Stimulated activated CD4-positive, alpha-beta T cell treated with anti-CD3 and anti-CD28 coated beads, Interleukin-1b, Interleukin-23, amount 100 ng/mL, for 1 hour (primary cell): ENCODE measurements at places on chromosomes 11 and 22.

DNA sequence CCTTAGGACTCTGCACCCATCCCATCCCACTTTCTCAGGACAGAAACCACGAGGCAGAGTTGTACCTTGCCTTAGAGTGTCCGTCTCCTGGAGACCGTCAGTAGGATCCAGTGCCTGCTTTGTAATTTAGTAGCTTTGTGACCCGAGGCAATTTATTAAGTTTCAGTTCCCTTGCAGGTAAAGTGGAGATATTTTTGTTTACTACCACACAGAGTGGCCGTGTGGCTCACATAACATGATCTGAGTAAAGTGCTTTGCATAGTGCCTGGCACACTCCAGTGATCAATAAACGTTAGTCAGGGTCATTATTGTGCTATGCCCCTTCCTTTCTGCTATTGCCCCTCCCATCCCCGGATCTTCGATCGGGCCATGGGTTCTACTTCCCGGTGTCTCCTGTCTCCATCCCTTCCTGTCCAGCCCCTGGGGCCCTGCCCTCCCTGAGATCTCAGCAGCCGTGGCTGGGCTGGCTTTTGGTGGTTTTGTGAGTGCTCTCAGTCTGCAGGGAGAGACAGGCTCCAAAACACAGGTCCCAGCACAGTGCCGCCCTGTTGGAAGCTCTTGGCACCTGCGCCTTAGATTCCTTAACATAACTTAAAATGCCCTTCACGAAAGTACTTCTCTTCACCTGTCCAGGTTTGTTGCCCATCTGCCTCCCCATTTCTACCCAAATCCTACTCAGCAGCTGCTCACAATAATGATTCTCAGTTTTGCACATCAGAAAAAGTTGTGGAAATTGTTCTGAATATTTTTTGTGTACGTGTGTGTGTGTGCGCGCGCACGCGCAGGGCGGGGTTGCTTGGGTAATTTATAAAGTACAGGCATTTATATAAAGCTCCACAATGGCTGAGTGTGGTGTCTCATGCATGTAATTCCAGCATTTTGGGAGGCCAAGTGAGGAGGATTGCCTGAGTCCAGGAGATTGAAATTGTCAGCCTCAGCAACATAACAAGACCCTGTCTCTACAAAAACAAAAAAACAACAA lies 753.7 kb downstream of the NTM start:
- DNase-seq: no peak

- no peak for DNase-seq
These were observed 610.5 kb downstream of the BUD13 start for GRCh38 chr11:116162086-116162885.

DNA sequence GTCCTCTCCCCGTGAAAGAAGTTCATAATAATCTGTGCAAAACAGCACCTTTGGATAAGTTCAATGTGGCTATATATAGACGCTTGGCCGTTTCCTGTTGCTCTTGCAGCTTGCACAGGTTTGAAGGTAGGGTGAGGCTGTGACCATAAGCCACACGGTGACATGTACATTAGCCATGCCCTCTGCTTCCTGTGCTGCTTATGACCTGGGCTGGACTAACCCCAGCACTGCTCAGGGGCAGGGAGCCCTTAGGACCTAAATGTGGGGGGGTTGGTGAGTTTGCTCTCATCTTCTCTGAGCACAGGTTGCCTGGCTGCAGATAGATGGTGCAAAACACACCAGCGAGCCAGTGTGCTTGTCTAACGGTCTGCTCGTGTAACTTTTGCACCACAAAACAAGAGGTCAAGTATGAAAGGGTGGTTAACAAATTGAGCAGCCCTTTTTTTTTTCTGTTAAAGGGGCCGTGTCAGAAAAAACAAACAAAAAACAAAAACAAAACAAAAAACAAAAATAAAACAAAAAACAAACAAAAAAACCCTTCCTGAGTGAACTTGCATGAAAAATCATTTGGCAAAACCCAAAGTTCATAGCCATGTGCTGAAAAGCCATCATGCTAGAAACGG lies 37.3 kb downstream of the FLI1 start:
- DNase-seq: no peak

DNA sequence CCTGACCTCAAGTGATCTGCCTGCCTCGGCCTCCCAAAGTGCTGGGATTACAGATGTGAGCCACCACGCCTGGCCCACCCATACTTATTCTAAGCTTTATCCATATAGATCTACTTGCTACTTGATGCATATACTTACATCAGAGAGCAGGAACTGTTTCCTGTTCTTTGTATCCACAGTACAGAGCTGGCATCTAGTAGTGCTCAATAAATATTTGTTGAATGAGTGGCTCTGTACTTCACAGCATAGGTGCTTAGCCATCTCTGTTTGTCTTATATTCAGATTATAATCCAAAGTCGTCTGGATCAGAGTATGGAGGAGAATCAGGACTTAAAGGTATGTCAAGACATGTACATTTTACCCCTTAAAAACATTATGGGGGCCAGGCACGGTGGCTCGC lies 38.6 kb upstream of the DLAT start:
- DNase-seq: no peak

- no peak for DNase-seq
These were observed 109.5 kb downstream of the FANCF start for GRCh38 chr11:22516111-22516510.

- DNase-seq: no peak
These were observed 50.7 kb upstream of the PPP6R3 start for GRCh38 chr11:68409748-68410344.

DNA sequence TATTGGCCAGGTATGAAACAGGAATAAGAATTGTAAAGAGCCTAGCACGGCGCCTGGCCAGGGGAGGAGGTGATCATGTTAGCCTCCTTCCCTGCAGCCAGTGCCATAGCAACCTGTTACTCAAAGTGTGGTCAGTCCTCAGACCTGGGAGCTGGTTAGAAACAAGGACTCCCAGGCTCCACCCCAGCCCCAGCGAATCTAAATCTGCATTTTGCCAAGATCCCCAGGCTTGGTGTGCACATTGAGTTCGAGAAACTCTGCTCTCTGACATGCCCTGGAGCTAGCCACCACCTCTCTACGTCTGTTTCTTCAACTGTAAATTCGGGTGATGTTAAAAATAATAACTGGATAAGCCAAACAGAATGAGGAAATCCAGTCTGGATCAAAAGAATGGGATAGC lies 56.1 kb upstream of the ALX4 start:
- no peak for DNase-seq

DNA sequence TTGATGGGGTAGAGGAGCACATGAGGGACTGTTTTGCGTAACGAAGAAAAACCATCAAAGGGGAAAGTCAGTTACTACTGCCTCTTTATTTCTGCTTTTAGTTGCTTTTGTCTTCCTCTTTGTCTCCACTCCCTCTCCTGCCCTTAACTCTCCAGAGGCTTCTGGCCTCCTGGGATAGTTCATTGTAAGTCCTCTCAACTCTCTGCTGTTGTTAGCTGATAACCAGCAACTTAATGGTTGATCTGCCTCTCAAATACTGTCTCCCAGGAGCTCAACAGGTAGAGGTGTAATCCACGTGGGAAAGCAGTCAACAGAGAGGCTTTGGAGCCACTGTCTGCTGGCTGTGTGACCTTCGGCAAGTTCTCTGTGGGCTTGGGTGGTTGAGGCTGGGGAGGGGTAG lies 47.3 kb downstream of the CCDC81 start:
- no peak for DNase-seq

DNA sequence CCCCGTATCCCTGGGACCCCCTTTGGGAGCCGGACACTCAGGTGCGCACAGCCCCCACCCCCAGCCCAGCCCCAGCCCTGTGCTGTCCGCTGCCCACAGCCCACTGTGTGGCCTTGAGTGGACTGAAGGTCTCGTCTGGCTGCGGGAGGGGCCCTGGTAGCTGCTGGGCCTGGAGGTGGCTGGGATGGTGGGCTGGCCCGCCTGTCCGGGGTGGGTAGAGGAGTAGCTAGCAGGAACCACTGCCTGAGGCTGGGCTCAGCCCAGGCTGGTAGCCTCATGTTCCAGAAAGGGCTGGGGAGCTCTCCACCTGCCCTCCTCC lies 4.6 kb upstream of the MUC6 start:
- no peak for DNase-seq

DNA sequence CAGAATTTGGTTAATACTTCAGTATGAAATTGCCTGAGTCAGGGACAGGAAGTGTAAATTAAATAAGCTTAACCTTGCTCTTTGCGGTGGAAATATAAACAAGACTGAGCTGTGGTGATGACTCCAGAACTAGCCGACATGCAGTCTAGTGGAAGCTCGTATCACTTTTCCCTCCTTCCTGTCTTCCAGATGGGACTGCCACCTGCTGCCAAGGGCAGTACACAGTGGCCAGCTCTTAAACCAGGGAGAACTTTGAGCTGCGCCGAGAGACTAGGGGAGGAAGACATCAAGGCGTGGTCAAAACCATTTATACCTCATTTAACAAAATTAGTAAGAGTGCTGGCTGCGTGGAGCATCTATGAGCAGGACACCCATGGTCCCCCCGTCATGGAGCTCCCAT lies 31.3 kb upstream of the CTTN start:
- no peak for DNase-seq

DNA sequence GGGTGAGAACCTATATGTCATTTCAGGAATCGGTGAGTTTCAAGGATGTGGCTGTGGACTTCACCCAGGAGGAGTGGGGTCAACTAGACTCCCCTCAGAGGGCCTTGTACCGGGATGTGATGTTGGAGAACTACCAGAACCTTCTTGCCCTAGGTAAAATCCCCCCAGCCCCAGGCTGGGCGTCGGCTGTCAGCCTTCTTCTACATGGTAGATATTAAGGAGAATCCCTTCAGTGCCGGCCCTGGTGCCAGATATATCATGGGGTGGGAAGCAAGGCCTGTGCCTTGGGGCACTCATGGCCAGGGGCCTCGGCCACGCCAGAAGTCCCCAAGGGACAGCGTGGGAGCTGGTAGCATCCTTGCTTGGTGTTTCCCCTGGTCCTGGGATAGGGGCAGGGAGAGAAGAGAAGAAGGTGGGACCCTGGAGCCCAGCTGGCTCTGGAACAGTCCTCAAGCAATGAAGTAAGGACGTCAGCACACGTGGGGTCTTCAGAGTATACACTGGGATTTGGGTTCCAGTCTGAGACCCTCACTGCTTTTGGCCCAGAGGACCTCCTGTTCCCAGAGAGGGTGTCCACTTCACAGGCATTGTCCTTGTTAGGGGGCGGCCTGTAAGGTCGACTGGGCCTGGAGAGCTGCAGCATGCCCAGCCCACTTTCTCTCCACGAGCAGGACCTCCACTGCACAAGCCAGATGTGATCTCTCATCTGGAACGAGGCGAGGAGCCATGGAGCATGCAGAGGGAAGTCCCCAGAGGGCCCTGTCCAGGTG lies 6.8 kb downstream of the ZNF74 start:
- DNase-seq: no peak

- DNase-seq: no peak
These were observed 315.7 kb downstream of the MN1 start for GRCh38 chr22:27485842-27486241.

- DNase-seq: no peak
These were observed 114.7 kb downstream of the CSTPP1 start for GRCh38 chr11:47051217-47051616.

GRCh38 chr11:67409261-67409666 lies 5.4 kb downstream of the TBC1D10C start:
- DNase-seq: no peak

GRCh38 chr22:31566484-31566883 lies 70.1 kb downstream of the SFI1 start:
- DNase-seq: no peak

DNA sequence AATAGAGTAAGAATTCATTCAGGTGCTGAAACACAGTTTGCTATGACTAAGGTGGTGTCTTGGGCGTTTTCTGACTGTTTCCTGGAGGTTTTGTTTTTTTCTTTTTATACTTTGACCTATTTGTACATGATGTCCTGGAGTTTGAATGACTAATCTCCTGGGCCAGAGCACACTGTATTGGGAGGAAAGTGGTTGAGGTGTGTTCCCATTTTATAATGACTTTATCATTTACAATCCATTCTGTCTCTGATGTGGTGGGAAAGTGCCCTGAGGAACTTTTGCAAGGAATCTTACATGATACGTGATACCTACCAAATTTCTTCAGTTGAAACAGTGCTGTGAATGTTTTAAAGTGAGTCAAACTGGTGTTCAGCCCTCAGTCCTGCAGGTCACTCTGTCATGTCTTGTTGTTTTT lies 80.8 kb downstream of the TNRC6B start:
- no peak for DNase-seq

- DNase-seq: no peak
These were observed 1144.5 kb upstream of the CCDC90B start for GRCh38 chr11:84430661-84431060.

GRCh38 chr11:36594316-36594989 lies at the start of gene IFTAP:
Gene IFTAP, plus strand, starts transcription at chr11:36594502. Its CDS starts 15,602 bp downstream, at chr11:36610104.
- DNase-seq: no peak

GRCh38 chr11:10017911-10018310 lies 276.1 kb downstream of the SBF2 start:
- DNase-seq: no peak

DNA sequence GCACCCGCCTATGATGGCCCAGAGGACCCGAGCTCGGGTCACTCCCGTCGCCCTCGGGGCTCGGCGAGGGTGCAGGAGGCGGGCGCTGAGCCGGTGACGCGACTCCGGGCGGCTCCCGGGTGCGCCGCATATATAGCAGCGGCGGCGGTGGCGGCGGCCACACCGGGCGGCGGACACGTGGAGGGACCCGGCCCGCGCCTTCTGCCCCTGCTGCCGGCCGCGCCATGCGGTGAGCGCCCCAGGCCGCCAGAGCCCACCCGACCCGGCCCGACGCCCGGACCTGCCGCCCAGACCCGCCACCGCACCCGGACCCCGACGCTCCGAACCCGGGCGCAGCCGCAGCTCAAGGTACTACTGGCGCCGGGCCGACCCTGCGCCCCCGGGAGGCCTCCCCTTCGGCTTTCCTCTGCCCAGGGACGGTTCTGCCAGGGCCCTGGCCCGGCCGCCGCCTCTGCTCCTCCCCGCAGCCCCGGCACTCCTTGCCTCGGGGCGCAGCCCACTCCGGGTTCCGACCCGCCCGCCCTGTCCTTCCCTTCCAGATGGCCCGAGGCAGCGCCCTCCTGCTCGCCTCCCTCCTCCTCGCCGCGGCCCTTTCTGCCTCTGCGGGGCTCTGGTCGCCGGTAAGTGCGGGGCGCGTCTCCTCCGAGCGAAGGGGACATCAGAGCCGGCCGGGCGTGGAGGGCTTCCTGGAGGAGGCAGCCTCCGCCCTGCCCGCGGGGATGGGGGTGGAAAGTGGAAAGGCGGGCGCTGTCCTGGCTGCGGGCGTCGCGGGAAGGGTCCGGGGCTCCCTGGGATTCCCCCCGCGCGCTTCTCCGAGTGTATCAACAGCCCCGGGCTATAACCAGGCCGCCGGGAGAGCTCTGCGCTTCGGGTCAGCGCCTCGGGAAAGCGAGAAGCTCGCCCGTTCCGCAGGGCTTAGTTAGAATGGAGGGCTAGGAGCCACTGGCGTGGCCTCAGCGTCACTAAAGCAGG lies at the start of gene GAL:
Gene GAL, plus strand, starts transcription at position 160 of the 972 bp plus-strand sequence. Its CDS starts 380 bp downstream, at position 540.
- DNase-seq: no peak

GRCh38 chr11:106697058-106697457 lies 321.2 kb downstream of the GUCY1A2 start:
- DNase-seq: no peak

GRCh38 chr22:26903030-26903856 lies 245.9 kb downstream of the MIAT start:
- no peak for DNase-seq

DNA sequence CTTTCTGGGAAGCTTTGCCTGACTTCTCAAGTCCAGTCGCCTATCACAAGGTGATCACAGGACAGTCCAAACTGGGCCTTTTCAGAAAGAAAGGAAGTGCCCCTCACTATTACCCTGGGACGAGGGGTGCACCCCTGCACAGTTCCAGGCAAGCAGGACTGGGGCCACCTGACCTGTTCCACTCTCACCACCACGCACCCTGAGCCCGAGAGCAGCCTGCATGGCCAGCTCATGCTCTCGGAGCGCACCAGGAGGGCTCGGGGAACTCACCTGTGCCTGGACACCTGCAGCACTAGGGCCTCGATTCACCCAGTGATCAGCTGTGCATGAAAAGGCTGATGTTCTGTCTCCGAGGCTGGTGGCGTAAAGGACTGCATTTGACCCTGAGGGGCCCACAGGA lies 12.8 kb upstream of the FGF4 start:
- no peak for DNase-seq
